NCI-H446 (cell line): ENCODE measurements at places on chromosomes 7 and 10.

DNA sequence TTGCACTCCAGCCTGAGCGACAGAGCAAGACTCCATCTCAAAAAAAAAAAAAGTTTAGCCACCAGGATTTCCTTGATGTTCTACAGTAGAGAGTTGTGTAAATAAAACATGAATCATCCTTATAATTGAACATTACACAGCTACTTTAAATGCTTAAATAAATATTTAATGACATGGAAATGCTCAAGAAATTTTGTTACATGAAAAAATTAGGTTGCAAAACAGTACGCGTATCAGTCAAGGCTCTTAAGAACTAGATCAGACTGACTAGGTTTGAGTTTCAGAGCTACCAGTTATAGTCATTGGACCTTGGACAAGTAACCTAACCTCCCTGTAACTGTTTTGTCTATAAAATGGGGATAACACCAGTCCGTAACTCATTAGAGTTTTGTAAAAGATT is 38.7 kb upstream of the GSAP start:
- no peak for DNase-seq

- no peak for DNase-seq
These were observed 18.6 kb downstream of the PFKFB3 start for GRCh38 chr10:6221192-6221940.

DNA sequence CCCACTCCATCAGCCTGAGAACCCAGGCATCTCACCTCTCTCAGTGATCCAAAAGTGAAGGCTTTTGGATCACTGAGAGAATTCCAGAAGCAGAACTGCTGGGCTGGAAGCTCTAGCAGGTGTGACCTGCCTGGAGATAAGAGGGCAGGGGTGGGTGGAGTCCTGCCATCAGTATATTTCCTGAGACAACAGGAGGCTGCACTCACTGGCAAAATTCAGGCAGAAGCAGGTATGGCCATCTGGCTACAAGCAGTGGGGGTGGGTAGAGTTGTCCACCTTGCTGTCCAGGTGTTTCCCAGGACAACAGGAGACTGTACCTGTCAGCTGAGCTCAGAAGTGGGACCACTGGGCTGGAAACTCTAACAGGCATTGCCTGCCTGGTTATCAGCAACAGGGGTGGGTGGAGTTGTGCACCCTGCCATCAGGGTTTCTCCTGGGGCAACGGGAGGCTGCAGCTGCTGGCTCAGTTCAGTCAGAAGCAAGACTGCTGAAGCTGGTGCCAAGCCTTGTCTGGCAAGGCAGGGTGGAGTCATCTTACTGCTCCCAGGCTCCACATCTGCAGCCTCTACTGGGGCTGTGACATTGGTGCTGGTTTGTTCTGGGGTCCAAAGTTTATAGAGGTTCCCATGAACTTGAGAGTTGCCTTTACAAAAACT is 47.2 kb upstream of the SFTPD start:
- DNase-seq = peak; percentile 11

- no peak for DNase-seq
These were observed 229.2 kb downstream of the GPAM start for GRCh38 chr10:111954386-111954785.

GRCh38 chr10:86520871-86521677 is 518 bp downstream of the WAPL start:
- no peak for DNase-seq

DNA sequence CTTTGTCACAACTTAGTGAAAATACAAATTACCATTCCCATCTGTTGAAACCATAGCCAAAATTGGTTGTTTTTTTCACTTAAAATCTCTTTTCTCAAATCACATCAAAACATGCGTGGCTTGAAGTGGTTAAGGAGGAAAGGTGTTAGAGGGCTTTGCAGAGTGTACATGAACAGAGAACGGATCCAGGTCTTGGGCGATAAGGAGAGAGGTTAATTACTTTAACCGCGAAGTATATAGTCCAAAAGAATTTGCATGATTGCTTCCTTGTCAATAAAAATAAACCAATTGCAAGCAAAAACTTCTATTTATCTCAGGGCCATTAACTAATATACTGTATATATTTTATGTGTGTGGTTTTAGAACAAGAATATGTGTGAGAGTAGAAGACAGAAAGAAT is 813.9 kb upstream of the SORCS1 start:
- no peak for DNase-seq

DNA sequence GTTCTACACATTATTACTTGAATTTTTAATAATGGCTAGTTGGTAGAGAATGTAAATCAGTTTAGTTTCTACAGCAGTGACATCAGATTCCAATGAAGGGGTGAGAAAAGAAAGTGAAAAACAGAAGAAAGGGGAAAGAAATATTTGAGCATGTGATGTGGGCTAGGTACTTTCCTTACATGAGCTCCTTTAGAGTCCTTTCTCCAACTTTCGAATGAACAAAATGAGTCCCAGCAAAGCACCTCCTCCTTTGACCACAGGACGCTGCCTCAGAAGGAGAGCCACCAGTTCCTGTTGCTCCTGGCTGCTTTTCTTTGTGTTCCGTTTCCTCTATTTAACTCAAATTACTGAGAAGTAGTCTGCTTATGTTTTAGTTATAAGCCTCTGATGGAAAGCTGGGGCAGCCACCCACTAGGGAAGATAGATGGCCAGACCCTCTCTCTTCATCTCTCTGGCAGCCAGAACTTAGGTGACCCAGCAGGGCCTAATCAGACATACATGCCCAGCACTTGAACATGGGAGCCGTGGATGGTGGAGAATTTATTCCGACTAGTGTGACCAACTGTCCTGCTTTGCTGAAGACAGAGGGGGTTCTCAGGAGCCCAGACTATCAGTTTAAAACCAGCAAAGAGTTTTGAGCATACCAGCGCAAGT is 82.4 kb upstream of the NME8 start:
- no peak for DNase-seq

- DNase-seq = no peak
These were observed 54.8 kb upstream of the FGL2 start for GRCh38 chr7:77254429-77254828.

DNA sequence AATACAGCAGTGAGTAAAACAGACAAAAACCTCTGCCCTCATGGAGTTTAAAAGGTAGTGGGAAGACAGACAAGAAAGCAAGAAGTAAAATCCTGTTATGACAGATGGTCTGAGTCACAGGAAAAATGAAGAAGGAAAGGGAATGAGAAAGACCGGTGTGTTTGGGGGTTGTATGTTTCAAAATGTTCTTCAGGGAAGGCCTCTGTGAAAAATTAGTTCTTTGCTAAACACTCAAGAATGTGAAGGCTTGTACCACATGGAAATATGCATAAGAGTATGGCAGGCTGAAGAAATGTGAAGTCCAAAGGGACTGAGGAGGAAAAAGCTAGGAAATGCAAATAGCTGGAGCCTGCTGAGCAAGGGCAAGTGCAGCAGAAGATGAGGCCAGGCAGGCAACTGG is 315.9 kb upstream of the SEMA3A start:
- DNase-seq = no peak

- no peak for DNase-seq
These were observed 56.0 kb downstream of the CPXM2 start for GRCh38 chr10:123835575-123835974.

GRCh38 chr10:11353006-11353896 is 258.2 kb downstream of the USP6NL start:
- no peak for DNase-seq

DNA sequence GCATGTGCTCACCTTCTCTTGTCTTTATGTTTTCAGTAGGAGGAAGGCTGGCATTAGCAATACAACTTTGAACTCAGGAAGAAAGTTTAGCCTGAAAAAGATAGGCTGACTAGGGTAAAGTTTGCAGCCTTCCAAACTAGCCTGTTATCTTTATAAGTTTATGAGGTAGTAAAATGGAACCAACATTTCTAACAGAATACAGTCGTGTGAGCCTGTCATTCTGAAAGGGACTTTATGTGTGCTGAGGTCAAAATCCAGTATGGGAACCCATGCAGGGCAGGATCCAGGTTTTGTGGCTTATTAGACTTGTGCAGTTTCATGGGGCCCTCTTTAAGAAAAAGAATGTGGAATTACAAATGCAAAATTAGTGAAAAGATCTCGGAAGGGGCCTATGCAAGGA is 201.0 kb upstream of the PRPS1L1 start:
- DNase-seq = no peak

DNA sequence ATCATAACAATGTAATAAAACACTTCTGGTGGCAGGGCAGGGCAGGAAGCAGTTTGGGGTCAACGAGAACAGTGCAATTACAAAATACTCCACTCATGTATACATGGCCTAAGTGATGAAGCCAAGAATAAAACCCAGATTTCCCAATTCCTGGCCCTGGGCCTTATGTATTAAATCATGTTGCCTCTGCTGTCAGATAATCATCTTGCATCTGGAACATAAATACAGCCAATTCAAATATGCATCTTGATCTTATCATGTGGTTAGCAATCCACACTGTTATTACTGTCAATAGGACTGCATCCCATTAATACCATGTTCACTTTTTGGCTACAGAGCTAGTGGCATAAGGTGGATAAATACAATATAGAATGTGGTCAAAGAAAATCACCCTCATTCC is 186.5 kb upstream of the SLC25A13 start:
- no peak for DNase-seq

GRCh38 chr10:12728494-12728893 is 273.0 kb downstream of the CCDC3 start:
- no peak for DNase-seq

GRCh38 chr10:89442289-89442688 is 27.9 kb downstream of the IFIT5 start:
- no peak for DNase-seq

DNA sequence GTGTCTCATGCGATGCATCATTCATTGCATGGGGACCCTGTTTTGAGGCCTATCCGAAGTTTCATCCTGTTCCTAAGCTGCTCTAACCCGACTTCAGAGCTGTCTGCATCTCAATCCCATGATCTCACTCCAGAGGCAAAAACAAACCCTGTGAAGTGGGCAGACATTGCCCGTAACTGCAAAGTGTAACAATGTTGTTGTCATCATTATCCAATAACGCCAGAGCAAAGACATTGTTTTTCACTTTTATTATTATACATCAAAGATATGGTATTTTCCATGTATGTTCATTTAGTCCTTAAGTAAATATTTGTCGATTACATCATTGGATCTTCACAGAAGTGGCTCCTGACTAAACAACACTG is 246.7 kb downstream of the KLF6 start:
- no peak for DNase-seq

GRCh38 chr10:131920151-131920550 is 19.3 kb downstream of the PPP2R2D start:
- DNase-seq = no peak

- no peak for DNase-seq
These were observed 28.9 kb upstream of the CREB3L2 start for GRCh38 chr7:138030679-138031351.

GRCh38 chr7:151244841-151245346 is 3.6 kb downstream of the SMARCD3 start:
- no peak for DNase-seq

GRCh38 chr7:50474382-50475160 is 24.4 kb upstream of the FIGNL1 start:
- DNase-seq = no peak

DNA sequence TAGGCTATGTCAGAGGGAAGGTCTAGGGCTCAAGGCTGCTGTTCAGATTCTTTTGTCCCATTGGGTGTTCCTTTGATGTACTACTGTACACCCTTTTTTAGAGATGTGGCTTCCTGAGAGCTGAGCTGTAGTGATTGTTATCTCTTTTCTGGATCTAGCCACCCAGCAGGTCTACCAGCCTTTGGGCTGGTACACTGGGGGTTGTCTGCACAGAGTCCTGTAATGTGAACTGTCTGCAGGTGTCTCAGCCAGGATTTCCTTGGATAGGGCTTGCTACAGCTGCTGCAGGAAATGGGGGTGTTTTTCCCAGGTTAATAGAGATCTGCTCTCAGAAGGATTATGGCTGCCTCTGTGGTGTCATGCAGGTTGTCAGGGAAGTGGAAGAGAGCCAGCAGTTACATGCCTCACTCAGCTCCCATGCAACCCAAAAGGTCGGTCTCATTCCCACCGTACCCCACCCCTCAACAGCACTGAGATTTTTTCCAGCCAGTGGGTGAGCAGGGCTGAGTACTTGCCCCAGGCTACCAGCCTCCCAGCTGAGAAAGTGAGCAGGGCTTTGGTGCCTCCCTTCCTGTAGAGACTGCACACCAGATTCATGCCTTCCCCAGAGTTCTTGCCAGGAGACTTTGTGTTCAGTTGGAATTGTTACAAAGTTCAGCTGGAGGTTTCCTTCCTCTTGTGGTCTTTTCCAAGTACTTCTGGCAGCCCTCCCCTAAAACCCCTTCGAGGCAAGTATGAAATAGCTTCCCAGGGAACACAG is 63.3 kb downstream of the ZNF107 start:
- no peak for DNase-seq

- no peak for DNase-seq
These were observed 995.4 kb upstream of the LRRN3 start for GRCh38 chr7:110095372-110096052.

DNA sequence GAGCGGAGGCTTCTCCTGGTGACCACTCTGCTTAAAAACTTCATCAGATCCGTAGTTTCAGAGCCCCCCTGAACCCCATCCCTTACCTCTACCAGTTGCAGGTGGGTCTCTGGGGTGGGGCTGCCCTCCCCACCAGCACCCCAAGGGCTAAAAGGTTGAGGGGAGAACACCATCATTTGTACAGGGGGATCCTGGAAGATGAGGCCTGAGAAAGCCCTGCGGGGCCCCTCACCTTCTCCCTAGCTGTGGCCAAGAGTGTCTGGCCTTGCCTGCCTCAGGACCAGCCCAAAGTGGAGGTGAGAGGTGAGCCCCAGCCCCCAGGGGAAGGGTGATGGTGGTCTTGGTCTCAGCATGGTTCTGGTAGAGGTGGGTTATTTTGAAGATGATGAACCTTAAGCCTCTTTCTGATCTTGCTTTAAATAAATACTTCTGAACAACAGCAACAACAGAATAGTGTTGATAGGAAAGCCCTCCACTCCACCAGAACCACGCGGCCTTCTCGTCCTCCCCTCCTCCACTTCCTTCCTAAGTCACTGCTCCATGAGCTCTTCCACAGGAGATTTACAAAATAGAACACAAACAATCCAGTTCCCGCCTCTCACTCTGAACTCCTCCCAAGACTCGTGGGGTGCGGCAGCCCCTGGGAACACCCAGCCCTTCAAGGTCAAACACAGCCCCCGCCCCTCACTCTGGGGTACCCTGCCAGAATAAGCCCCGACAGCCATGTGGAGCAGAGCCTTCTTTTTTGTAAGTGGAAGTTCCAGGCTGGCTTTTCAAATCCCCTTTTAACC is 169.1 kb downstream of the EGFR start:
- DNase-seq = no peak

- DNase-seq = no peak
These were observed 1.8 kb downstream of the ADRA2A start for GRCh38 chr10:111078505-111079185.

- no peak for DNase-seq
These were observed 83.9 kb upstream of the SMIM30 start for GRCh38 chr7:113202284-113202683.
